ENCODE measurements at places on chromosomes 3 and 15.

GRCh38 chr3:129357616-129358015 lies 70.8 kb downstream of the EFCAB12 start:
- DNase-seq = no peak

- no peak for DNase-seq
Observed at GRCh38 chr3:24981309-24981708, 446.8 kb upstream of the RARB start.

DNA sequence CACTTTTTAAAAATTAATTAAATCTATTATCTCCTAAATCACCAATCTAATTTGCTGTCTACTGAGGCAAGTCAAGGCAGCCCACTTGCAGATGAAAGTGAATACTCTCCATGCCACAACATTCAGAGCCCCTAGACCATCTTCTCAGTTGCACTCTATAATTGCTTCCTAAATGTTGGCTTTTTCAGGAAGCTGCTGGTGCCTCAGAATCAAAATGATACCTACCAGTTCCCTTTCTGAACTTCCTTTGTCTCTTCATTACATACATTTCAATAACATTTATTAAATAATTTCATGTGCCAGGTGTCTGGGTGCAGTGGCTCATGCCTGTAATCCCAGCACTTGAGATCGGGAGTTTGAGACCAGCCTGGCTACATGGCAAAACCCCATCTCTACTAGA lies 124.1 kb downstream of the SERPINI1 start:
- DNase-seq = no peak

- no peak for DNase-seq
Observed at GRCh38 chr3:160134454-160134853, 90.8 kb upstream of the C3orf80 start.

GRCh38 chr3:78908236-78908635 lies 859.6 kb downstream of the ROBO1 start:
- no peak for DNase-seq

- DNase-seq = no peak
Observed at GRCh38 chr3:27800261-27800660, 78.1 kb upstream of the EOMES start.

DNA sequence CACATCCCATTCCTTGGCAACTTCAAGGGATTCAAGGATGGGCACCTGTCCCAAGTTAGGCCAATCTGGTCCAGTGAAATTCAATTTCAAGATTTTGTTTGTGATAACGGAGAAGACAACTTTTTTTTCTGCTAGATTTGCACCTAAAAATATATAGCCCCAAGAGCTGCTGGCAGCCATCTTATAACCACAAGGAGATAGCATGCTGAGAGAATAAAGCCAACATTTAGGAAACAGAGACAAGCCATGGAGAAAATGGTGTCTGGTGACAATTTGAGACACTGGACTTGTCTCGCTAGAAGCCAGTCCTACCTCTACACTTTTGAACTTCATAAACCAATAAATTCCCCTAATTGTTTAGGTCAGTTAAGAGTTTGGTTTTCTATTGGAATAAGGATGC lies 5.4 kb downstream of the PARL start:
- no peak for DNase-seq

DNA sequence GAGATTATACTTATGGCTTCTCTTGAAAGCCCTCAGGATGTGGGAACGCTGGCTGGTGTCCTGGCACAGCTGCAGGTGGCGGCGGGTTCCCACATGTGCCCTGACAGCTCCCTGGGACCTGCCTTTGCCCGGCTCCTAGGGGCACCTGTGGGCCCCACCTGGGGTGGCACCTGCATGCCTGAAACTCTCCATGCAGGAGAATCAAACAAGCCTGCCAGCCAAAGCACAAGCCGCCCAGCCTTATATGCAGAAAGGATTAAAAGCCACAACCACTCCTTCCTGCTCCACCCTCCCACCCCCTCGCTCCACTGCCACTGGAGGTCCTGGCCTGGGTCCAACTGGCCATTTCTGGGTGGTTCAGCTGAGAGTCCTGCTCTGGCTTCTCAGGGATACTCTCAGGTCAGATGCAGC lies 18.1 kb downstream of the TRPM1 start:
- no peak for DNase-seq

DNA sequence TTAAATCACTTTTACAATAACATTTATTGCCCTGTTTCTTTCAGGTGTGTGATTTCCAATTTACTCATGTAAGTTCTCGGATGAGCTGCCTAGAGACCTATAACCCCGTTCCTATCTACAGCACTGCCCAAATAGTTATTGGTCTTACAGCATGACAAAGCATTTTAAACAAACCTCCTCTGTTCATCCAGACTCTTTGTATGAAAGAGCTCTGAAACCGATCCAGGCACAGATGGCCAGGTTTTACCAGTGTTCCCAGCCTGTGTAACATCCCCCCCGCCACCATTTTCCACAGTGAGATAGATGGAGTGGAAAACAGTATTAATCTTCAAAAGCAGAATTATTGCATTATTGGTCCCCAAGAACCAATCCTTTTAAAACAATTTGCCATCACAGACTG lies 59.0 kb upstream of the SPTSSB start:
- no peak for DNase-seq

DNA sequence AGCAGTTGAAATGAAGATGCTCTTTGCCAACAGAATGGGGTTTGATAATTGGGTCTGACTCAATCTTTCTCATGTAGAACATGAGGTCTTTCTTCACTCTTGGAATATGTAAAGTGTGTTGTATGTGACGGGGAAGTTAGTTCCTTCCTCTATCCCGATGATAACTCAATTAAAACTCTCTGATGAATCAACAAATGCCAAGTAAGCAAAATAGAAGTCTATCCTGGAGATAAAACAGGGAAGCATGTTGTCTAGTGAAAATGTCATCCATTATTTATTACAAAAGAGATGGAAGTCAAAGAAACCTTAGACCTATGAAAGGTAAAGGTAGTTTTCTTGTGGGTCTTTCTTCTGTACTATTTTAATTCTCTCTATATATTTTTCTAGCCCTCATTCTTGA lies 274.2 kb upstream of the ARRDC4 start:
- no peak for DNase-seq

DNA sequence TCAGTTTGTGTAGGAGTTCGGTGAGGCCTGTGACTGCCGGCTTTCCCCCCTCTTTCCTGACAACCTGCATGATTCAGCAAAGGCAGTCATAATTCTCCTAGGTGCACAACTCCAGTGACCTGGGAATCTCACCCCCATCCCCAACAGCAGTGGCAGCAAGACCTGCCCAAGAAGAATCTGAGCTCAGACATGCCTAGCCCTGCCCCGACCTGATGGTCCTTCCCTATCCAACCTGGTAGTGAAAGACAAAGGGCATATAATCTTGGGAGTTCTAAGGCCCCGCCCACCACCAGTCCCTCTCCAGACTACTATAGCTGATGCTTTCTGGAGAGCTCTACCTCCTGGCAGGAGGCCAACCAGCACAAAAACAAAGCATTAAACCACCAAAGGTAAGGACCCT lies 44.2 kb upstream of the ZBED2 start:
- DNase-seq = no peak

GRCh38 chr15:73183071-73183470 lies 130.8 kb downstream of the NEO1 start:
- DNase-seq = no peak

DNA sequence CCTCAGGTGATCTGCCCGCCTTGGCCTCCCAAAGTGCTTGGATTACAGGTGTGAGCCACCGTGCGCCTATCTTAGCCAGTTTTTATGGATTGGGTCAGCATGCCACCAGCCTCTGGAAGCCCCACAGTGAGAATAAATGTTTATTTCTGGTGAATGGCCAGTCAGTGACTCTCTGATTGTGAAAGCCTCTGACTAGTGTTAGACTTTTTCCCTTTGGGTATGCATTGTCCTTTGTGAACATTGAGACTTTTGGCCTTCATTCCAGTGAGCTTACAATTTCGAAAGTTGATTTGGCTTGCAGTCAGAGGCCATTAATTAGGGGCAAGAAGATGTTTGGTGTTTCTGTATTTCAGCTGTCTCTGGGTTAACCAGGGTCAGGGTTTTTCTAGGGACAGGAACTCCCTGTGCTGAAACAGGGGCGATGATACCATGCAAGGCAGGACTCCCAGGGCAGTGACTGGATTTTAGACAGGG lies 274.5 kb upstream of the C2CD4B start:
- no peak for DNase-seq

DNA sequence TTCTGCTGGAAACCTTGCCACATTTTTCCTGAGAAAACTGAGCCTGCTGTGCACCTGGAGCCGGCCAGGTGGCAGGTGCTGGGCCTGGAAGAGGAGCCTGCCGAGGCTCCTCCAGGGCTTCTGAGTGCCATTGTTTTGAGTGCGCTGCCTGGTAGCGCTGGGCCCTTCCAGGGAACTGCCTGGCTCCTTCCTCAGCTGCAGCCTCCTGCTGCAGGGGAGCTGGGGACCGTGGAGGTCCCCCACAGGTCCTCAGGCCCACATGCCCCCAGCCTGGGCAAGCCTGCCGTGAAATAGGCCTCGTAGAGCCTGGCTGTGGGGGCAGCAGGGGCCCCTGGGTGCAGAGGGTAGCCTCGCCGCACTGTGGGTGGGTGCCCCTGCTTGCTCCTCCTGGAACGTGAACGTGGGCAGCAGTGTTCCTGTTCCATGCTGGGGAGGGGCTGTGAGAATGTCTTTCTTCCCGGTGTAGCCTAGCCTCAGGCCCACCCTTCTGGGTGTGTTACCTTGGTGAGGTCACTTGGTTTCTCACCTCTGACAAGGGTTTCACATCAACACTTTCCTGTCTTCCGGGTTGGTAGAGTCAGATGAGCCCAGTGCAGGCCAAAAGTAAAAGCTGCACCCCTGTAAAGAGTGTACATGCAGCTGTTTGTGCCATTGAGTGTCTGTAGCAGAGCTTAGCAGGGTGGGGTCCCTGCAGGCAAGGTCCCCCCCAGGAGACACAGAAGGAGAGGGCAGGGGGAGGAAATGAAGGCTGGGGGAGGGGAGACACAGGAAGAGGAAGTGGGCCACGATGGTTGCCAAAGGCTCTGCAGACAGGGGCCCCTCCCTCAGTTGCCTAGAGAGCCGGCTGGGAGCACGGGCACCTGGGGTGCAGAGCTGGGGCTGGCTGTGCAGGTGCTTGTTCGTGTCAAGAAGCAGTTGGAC lies 34.5 kb downstream of the KLF13 start:
- DNase-seq = no peak

- DNase-seq = no peak
Observed at GRCh38 chr3:36477655-36478054, 97.4 kb downstream of the STAC start.

- DNase-seq = no peak
Observed at GRCh38 chr3:24229468-24230221, 265.0 kb downstream of the THRB start.

DNA sequence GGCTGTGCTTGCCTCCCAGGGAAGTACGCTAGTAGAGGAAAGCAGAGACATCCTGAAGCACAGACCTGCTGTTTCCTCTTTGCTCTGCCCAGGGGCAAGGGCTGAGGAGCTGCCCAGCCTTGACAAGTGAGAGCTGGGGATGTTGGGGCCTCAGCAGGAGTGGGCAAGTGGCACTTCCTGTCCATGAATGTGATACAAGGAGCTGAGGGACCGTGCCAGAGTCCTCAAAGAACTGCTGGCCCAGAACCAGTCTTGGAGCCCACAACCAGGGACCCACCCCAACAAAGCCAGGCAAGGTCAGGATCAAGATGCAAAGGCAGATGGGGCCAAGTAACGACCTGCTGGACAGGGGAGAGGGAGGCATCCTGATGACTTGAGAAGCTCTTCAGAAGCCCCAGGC lies 70.3 kb downstream of the TRIM42 start:
- DNase-seq = no peak

- DNase-seq = no peak
Observed at GRCh38 chr3:48564022-48564421, 441 bp upstream of the UCN2 start.

GRCh38 chr3:36663666-36664291 lies 100.6 kb downstream of the DCLK3 start:
- no peak for DNase-seq

DNA sequence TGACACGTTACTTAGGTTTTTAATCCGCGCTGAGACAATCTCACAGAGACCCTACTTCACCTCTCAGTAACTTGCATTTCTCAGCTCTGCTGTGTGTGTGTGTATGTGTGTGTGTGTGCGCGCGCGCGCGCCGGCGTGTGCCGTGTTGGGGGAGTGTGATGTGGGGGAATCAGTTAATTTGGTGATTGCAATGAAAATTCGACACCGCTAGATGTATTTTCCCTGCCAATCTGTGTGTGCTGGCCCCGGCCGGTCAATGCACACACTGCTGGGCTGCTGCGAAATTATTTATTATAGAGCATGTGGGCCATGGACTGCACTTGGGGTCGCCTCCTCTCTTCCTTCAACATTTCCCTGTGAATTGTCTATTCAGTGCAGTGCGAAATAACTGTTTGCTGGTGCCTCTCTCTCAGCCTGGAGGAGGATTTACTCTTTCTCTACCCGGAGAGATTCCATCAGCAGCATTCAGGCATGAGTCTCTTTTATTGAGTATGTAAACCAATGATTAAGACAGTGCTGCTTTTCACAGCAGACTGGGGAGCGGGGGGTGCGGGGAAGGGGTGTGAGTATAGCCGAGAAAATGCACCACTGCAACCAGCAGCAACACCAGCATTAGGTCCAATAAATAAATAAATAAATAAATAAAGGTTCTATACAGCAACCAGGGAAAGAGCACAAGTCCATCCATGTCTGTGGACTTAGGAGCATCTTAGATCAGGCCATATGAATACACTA lies 2.9 kb downstream of the CADM2 start:
- DNase-seq = no peak

DNA sequence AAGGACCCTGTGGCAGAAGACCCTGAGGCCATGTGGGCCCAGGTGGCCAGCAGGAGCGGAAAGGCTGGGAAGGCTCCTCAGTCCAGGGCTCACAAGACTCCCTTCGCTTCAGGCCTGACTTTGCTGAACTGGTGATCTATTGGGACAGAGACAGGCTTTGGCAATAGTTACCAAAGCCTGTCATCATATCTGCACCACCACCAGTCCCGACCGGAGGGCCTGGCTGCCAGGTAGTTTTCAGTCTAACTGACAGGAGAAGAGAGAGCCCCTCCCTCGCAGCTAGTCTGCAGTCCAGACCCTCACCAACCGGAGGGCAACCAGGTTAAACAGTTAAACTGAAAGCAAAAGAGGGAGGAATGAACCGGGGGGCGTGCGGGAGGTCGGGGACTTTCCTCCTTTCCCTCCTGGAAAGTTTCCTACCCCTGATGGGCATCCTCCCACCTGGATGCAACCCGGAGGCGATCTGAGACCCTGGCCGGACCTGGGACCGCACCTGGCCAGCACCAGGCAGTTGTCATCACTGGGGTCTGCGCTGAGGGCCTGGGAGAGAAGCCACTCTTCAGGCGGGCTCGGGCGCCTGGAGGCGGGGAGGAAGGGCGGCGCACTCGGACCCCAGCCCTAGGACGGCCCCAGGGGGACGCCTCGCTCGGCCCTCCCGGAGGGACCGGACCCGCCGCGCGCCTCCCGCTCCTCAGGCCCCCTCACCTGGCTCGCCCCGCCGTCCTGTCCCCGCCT lies 435 bp downstream of the RAB27A start:
- DNase-seq = no peak

GRCh38 chr15:63133786-63134185 lies 12.1 kb downstream of the LACTB start:
- DNase-seq = no peak

DNA sequence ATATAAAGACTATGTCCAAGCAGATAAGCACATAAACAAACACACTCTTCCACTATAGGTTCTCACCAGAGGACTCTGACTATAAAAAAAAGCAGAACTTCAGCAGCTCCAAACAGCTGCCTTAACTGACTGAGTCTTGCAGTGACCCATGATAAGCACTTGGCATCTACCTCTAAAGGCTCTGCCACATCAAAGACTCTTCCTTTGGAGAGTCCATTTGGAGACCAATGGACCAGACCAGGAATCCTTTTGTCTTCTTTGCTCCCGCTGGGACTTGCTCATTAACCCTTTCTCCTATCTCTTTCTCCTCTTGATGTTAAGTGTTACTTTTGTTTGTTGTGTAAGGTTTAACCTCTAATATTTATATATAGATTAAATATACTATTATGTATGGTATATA lies 424.1 kb downstream of the RSL24D1 start:
- no peak for DNase-seq
